ENCODE measurements at places on chromosomes 16 and 17.
A peak's percentile ranks its signal among the peaks of the same experiment; 100 is the strongest.

DNA sequence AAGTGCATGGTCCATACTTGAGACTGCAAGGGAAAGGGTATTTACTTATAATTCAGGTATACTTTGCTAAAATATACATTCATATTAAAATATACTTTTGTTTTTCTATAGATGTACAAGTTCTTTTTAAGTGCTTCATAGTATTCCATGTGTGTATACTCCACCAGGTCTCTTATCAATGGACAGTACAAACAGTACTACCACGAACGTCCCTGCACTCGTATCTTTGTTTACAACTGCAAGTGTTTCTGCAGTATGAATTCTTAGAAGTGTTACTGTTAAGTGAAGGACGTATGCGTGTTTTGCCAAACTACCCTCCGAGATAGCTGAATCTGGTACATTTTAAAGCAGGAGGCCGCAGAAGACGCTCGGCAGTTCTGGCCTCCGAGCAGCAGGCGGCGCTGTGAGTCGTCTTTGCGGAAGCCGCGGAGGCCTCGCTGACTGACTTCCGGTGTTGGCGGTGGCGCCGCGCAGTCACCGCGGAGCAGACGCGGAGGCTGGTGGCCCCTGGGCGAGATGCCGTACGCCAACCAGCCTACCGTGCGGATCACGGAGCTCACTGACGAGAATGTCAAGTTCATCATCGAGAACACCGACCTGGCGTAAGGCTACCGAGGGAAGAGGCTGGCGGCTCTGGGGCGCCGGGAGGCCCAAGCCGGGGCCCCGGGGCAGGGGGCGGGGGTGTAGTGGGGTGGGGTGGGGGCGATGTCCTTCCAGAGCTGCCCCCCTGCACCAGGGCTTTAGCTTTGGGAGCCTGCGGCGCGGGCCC, at the start of gene POLR2C:
Gene POLR2C, plus strand, starts transcription at position 471 of the 769 bp plus-strand sequence. Its CDS starts 46 bp downstream, at position 517.
- DNase-seq: peak; percentile 88

- peak; percentile 46 for DNase-seq
Observed at GRCh38 chr17:35666967-35667532, 64.4 kb upstream of the RASL10B start.

GRCh38 chr17:32259586-32259985, 6.0 kb upstream of the RHBDL3 start:
- DNase-seq: peak; percentile 60

DNA sequence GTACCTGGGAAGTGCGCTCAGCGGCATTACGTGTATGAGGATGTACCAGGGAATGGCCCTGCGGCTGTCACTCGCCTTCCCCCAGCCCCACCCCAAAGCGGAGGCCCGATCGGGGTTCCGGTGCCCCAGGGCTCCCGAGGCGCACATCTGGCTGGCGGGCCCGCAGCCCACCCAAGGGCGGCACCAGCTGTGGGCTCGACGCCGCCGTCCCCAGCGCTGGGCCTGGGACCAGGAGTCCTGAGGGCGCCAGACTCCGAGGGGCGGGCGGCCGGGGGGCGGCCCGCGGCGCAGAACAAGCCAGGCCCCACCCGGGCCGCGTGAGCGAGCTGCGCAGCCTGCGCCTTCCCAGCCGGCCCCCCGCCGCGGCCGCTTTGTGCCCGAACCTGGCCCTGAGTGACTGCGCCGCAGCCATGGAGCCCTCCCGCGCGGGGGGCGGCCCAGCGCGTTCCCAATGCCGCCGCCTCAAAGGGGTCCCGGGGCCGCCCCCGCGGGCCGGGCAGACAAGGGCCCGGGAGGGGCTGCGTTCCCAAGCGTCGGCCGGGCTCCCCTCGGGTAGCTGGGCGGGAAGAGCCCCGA, 17.4 kb downstream of the ZNF423 start:
- DNase-seq: no peak

- DNase-seq: no peak
Observed at GRCh38 chr16:9827062-9827752, 355.0 kb downstream of the GRIN2A start.

- peak; percentile 95 for DNase-seq
Observed at GRCh38 chr17:62968445-62968923, 2.4 kb downstream of the TANC2 start.

DNA sequence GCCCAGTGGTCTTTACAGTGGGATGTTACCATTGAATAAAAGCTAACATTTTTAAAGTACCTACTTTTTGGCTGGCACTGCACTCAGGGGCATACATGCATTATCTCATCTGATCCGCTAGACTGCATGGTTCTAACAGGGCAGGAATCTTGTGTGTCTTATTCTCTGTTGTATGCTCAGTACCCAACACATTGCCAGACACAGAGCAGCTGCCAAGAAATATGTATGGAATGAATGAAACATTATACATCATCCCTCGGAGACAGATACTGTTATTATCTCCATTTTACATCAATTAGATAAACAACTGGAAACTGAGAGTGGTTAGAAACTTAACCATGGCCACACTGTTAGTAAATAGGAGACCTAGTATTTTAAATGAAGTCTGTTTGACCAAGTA, 74.1 kb upstream of the CDH11 start:
- no peak for DNase-seq

GRCh38 chr16:55482056-55482455, 3.1 kb downstream of the MMP2 start:
- DNase-seq: peak; percentile 32

GRCh38 chr17:4313221-4314114, 49.7 kb upstream of the ANKFY1 start:
- DNase-seq: no peak

DNA sequence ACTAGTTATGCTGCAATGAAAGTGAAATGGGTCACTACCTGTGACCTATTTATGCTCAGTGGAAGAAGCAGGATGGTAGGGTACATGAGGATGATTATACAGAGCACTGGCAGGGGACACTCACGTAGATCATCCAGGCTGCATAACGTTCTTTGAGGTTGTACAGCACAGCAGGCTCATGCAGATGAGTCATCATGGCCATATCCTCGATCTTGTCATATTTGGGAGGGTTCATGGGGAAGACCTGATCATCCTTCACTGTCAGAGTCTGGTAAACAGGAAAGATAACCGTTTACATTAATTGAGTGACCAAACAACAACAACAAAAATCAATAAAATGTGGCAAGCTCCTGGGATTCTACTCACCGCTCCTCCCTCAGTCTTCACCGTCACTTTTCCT, 2.1 kb downstream of the MYH2 start:
- peak; percentile 8 for DNase-seq

GRCh38 chr16:87057211-87057881, 259.8 kb downstream of the C16orf95 start:
- DNase-seq: no peak

GRCh38 chr16:46788891-46789474, 40.8 kb upstream of the MYLK3 start:
- no peak for DNase-seq

DNA sequence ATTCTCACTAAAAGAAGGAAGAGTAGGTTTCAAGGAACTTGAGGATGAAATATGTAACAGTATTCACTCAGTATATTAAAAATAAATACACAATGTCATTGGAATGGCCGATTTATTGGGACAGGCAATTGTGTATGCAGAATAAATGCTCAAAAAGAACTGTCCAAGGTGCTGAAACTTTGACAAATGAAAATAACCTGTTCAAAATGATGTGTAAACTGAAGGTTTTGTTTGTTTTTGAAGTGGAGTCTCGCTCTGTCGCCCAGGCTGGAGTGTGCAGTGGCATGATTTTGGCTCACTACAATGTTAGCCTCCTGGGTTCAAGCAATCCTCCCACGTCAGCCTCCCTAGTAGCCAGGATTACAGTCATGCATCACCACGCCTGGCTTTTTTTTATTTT, 318.7 kb upstream of the RBFOX1 start:
- DNase-seq: peak; percentile 4

- DNase-seq: no peak
Observed at GRCh38 chr16:4339909-4340308, 11.2 kb downstream of the PAM16 start.

DNA sequence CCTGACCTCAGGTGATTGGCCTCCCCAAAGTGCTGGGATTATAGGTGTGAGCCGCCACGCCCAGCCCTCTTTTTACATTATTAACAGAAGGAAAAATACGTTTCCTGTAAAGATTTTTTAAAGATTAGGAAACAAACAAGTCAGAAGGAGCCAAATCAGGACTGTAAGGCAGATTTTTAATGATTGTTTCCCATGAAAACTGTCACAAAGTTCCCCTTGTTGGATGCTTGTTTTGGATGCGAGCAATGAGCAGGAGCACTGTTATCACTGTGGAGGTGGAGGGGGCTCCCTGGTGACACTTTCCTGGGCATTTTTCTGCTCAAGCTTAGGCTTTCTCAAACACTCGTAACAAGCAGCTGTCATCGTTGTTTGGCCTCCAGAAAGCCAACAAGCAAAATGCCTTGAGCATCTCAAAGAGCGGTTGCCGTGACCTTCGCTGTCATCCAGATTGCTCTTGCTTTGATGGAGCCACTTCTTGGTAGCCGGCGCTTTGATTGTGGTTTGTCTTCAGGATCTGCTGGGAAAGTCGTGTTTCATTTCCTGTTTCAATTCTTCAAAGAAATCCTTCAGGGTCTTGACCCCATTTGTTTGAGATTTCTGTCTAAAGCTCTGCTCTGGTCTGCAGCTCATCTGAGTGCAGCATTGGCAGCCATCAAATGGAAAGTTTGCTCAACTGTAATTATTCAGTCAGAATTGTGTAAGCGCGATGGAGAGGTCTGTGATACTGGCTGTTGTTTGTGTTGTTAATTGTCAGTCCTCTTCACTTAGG, 128.7 kb downstream of the RPTOR start:
- DNase-seq: no peak

DNA sequence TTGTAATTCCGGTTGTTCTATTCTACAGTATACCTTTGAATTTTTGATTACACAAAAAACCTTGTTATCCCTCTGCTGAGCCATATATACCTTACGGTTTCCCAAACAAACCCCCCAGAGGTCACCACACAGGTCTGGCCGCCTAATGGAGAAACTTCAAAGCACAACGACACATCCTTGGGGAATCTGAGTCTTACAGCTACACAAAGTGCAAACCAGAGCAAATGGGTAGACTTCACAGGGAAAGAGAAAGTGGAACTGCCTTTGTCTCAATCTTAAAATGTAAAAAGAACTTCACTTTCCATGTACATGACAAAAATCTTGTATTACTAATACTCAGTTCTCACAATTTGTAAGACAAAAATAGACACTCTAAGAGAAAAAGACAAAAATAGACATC, 2.7 kb downstream of the FBXO31 start:
- peak; percentile 41 for DNase-seq

Data from ELR (cell line).